ENCODE measurements at places on chromosomes 5 and 9.

DNA sequence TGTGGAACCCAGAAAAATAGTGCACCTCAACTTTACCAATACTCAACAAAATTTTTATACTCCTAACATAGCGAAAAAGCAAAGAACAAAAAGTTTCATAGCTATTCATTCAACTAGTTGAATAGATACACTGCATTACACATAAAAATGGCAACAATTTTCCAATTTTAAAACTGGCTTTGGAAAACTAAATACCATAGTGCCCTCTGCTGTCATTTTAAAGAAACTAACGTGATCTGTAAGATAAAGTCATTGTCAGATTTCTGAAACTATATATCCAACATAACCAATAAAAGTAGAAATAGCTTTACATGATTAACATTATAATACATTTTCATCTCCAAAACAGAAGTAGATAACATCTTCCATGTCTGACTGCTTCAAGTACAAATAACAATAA, 31.6 kb downstream of the DTWD2 start:
- no peak for DNase-seq

GRCh38 chr9:110835859-110836271, 167.3 kb downstream of the MUSK start:
- DNase-seq: no peak

DNA sequence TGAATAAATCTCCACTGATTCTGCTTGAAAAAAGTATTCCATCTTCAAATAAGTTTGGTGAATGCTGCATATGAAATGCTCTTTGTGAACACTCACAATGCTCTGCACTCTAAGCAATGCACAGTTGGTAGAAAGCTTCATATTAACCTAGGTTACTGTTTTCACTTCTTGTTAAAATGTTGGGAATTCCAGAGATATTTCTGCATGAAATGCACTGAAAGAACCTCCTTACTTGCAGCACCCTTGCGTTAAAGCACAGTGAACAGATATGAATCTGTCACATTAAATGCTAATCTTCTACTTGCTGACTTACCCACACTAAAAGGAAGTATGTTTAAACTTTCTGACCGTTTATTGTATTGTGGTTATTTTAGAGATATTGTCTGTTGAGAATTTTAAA, 584.1 kb upstream of the NUDT12 start:
- DNase-seq: no peak

DNA sequence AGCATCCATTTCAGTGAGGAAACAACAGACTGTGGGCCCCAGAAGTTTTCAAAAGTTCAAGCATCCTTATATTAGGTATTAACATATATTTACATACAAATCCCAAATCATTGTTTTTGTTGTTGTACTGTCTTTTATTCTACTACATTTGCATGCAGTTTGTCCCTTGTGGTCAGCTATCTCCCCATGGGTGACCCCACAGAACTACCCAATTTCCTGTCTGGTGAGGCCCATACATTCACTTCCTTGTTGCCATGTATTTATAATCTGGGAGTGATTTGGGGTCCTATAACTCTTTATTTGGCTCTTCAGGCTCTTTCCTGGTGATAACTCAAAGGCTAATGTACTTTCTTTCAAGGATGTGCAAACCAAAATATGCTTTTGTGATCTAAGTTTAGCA, 3.3 kb upstream of the CD180 start:
- DNase-seq: no peak

- no peak for DNase-seq
These were observed 74.0 kb downstream of the DIRAS2 start for GRCh38 chr9:90568667-90569066.

DNA sequence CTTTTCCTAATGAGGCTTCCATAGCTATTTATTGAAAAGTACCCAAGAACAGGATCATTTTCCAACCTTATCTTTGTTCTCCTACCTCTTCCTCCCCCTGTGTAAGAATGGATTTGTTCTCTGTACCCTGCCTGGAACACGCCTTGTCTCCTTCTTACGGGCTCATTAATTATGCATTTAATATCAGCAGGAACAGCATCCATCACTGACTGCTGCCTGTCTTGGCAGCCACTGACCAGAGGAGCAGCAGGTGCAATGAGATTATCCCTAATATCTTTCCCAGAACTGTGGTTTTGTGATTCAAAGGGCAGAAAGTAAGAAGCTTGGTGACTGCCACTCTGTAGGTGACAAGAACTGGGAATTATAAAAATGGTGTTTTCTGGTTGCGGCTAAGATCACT, 19.3 kb upstream of the INSYN2B start:
- DNase-seq: no peak

GRCh38 chr5:67426961-67427849, 230.6 kb upstream of the CD180 start:
- DNase-seq: no peak

GRCh38 chr9:113355040-113355596, 5.8 kb downstream of the BSPRY start:
- DNase-seq: no peak

DNA sequence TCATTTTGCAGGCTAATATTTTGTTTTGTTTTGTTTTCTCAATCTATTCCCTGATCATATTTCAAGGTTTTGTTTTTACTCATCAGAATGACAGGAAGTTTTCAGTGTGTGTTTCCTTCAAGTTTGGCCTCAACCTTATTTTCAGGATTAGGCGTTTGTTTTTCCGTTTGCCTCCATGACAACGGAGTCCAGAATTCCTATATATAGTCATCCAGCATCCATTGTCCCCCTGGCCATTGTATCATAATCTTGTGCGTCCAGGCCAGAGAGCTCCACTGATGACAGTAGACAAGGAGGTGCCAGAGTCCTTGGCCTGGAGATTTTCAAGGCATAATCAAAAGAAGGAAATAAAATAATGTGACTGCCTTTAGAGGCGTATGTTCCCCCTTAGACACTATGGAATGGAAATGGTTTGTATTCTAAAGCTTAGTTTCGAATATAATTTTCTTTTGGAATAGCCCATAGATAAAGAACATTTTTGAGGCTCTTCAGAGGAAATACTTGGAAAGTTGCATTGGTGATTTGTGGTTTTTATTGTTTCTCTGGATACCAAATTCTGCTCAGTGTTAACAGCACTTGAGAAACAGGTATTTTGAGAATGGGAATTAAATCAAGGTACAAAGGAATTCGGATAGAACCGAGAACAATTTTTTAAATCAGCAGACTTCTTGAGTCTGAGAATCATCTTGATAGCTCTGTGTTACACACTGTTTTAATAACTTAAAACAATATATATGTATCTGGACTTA, 99.8 kb downstream of the ZNF462 start:
- DNase-seq: no peak

DNA sequence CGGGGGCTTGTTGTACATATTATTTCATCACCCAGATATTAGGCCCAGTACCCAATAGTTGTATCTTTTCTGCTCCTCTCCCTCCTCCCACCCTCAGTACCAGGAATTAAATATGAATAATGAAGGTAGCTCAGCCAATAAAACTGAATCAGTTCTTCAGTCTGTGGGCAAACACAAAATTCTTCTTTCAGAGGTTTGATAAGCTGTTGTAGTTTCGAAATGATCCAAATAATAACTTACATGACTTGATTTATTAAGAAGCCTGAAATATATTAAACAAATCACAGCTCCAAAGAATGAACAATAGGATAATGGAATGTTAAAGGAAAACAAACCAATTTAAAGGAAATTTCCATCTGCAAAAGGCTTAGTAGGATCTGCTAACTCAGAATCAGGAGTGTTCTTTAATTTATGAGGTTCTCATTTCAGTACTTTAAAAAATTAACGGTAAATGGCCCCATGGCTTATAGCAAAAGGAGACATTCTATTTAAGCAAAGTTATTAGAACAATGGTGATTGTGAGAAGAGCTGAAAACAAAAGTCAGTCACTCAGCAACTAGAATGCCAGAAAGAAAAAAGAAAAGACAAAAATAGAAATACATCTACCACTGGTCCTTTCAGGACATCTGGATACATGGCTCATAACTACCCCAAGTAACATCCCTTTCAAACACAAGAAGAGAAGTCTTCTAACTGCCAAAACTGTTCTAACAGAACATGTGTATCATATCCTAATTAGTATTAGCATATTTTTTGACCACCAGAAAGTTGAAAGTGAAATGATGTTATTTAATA, 62.4 kb downstream of the NR3C1 start:
- DNase-seq: no peak

DNA sequence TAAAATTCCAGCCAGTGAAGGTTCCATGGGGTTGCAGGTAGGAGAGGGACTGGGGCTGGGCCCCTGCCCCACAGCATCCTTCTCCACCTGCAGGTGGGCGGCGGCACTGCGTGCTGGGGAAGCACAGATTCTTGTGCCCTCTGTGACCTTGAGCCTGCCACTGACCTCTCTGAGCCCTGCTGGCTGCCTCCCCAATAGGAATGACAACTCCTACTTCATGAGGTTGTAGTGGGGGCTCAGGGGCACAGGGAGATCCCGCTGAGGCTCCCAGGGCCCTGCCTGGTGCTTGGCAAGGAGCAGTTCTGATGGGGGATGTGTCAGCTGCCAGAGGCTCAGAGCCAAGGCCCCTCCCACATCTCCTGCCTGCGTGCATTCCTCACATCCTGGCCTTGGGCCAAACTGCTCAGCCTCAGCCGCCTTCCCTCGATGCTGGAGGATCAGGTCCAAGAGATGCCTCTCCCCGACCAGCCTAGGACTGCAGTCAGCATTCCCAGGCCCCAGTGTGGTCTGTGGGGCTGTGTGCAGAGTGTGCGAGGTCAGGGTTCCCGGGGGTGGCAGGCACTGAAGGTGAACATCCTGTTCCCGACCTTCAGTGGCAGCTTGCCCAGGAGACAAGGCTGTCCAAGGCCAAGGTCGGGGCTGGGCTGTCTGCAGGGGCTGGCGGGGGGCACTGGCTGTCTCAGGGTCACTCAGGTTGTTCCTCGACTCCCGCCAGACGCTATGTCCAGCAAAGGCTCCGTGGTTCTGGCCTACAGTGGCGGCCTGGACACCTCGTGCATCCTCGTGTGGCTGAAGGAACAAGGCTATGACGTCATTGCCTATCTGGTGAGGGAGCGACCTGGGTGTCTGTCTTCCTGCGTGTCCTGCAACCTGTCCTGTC, 7.0 kb downstream of the ASS1 start:
- no peak for DNase-seq

All from HL-60 (cell line).